ENCODE measurements at places on chromosomes 6 and 20.

DNA sequence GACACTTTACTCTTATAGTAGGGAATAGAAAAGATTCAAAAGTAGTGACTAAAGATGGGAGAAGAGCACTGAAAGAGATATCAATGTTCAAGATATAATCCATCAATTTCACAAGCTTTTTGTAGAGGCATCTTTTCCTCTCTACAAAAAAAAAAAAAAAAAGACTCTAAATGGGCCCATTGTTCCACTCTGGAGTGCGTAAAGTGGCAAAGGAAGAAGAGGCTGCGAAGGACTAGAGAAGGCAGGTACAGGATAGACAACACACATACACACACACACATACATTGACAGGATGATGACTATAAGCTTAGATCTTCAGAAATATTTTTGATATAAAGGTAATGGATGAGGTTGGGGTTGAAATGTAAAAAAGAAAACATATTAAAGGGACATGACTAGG lies 157.6 kb downstream of the HIVEP2 start:
- no peak for DNase-seq

GRCh38 chr6:8941577-8941976 lies 506.2 kb upstream of the SLC35B3 start:
- DNase-seq: no peak

DNA sequence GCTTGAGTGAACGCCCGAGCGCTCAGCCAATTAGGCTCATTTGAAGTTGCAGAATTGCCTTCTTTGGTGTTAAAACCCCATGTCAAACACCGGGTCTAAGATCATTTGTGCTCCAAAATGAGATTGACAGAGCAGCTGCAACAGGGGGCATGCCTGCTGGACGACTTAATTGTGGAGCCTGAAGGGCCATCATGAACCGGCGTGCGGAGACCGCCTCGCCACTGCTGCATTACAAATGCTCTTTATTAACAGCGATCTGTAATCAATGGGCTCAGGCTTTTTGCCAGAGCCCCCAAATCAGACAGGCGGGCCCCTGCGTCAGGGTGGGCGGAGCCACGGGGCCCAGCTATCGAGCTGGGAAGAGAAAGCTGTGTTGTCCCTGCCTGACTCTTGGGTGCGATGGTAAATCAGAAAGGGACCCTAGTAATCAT lies 183.2 kb downstream of the SIM1 start:
- no peak for DNase-seq

- DNase-seq: no peak
Observed at GRCh38 chr6:157505912-157506491, 125.0 kb downstream of the ZDHHC14 start.

- no peak for DNase-seq
Observed at GRCh38 chr20:63222541-63222940, 6.6 kb upstream of the YTHDF1 start.
